ENCODE measurements at places on chromosomes 6 and 20. TPM values are rescaled to one million over a fixed set of nuclear protein-coding genes. Genes with fewer than 3 reads are reported as not detected.

GRCh38 chr20:31515775-31516107 lies 1.5 kb downstream of the HM13 start:
- no peak overlapping the region for H3K27ac ChIP-seq
- H3K4me1 ChIP-seq: peaks cover 4% of the 10 kb centered on the region
- no peaks in the 10 kb centered on the region for H3K36me3 ChIP-seq

HNF4A gene
- not detected for total RNA-seq

BMP7 gene
- total RNA-seq: 0.52 TPM

- no peak overlapping the region for H3K27ac ChIP-seq
- no peak for DNase-seq
- no peaks in the 10 kb centered on the region for H3K36me3 ChIP-seq
- H3K27me3 ChIP-seq: no peaks in the 10 kb centered on the region
- no peaks in the 10 kb centered on the region for H3K4me1 ChIP-seq
Measured at GRCh38 chr6:128595544-128595943, 75.1 kb upstream of the PTPRK start.

DNA sequence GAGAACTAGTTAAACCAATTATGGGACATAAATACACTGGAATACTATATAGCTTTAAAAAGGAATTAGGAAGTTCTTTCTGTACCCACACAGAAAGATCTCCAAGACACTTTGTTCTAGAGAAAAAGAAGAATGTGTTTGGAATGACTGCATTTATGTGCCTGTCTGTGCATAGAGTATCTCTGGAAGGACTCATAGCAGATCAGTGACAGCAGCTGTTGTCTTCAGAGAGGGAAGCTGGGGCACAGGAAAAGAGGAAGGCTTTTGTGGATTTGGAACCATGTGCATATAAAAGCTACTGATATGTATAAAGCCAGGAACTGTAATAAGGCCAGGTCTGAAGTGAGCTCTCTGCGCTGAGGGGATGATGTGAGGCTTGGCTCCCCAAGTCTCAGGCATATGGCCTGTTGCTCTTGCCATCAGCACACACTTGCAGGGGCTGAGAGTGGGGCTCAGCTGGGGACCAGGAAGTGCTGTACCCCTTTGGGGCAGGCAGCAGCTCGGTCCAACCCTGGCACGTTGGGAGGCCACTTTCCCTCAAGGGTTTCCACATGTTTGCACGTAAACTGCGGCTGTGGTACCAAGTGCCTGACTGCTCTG lies 31.8 kb upstream of the CCDC167 start:
- DNase-seq: no peak
- no peaks in the 10 kb centered on the region for H3K4me1 ChIP-seq
- no peak overlapping the region for H3K27ac ChIP-seq
- no peaks in the 10 kb centered on the region for H3K36me3 ChIP-seq
- no peak overlapping the region for H3K4me3 ChIP-seq

DNA sequence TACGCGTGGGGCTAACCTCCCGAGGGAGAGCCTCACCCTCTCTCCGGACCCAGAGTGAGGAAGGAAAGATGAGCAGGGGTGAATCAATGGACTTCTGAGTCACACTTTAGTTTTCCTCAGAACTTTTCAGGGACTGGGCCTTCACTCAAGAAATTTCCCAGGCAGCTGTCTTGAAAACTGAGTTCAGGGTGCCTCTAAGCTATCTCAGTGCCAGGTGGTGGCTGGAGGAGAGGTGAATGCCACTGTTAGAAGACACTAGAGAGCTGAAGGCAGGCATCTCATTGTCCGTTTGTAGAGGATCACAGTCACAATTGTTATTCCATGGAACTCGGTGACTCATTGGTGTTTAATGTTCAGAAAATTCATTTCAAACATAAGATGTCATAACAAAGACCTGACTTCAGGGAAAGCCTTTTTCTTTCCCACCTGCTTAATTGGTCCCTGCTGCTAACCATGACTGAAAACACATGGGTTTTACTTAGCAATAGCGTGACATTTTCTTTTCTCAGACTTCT lies 5.3 kb upstream of the SERPINB6 start:
- DNase-seq: no peak
- no peak overlapping the region for H3K27ac ChIP-seq
- no peaks in the 10 kb centered on the region for H3K27me3 ChIP-seq
- no peak overlapping the region for H3K4me3 ChIP-seq
- H3K36me3 ChIP-seq: no peaks in the 10 kb centered on the region

DNA sequence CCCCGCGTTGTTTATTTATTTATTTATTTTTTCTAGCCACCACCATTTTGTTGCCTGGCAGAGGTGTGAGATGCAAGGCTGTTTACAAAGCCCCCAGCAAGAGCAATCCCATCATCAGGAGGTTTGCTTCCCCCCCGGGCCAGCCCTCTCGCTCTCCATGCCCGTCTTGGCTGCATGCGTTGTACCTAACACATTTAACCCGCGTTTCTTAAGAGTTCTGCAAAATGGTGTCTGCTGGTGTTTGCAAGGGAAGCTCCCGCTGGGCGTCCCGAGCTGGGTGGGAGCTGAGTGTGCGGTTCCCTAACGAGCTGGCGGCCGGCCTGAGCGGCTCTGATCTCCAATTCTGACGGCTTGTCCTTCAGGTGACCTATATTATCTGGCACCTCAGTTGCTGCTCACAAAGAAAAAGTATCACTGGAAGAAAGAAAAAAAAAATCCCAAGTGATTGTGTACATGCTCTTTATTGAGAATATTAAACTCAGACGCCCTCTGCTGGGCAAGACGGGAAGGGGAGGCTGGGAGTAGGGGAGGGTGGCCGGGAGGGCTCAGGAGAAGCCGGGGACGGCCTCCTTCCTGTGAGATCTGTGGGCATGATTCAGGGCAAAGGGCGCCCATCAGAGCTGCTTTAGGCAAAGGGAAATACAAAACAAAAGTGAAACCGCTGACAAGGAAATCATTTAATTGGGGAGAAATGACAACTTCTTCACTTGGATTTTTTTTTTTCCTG lies 154.8 kb downstream of the BCAS1 start:
- DNase-seq: peak; percentile 97
- H3K36me3 ChIP-seq: no peaks in the 10 kb centered on the region
- H3K27ac ChIP-seq: peak overlapping the region; percentile 52
- H3K4me1 ChIP-seq: no peaks in the 10 kb centered on the region
- H3K4me3 ChIP-seq: peak overlapping the region; percentile 20

GRCh38 chr6:40302856-40303454 lies 284.2 kb downstream of the LRFN2 start:
- H3K27me3 ChIP-seq: no peaks in the 10 kb centered on the region
- no peak overlapping the region for H3K27ac ChIP-seq
- no peaks in the 10 kb centered on the region for H3K4me1 ChIP-seq
- DNase-seq: no peak
- no peaks in the 10 kb centered on the region for H3K36me3 ChIP-seq
- H3K4me3 ChIP-seq: no peak overlapping the region

EGFL8 gene
- 20.7 TPM for total RNA-seq

NR2E1 gene
- not detected for total RNA-seq

DNA sequence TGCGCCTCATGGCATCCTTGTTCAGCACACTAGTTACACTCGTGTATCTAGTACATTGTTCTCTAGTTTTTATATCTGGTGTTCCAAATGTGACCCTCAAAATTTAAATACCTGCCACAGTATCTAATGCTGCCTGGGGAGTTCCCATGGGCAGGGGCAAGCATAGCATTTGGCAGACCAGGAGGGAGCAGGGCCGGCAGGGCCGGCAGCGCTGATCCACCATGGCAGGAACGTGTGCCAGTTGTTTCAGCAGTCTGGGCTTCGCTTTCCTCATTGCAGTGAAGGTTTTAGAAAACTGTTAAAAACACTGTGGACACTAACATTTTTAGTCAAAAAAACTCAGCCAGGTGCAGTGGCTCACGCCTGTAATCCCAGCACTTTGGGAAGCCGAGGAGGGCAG lies 19.2 kb downstream of the NANP start:
- no peak overlapping the region for H3K4me3 ChIP-seq
- H3K4me1 ChIP-seq: no peaks in the 10 kb centered on the region
- no peak for DNase-seq
- H3K27ac ChIP-seq: no peak overlapping the region
- H3K27me3 ChIP-seq: no peaks in the 10 kb centered on the region

GRCh38 chr6:15602154-15602553 lies 60.7 kb downstream of the DTNBP1 start:
- peaks cover 4% of the 10 kb centered on the region for H3K36me3 ChIP-seq
- H3K4me1 ChIP-seq: no peaks in the 10 kb centered on the region
- DNase-seq: no peak
- H3K27me3 ChIP-seq: no peaks in the 10 kb centered on the region

DNA sequence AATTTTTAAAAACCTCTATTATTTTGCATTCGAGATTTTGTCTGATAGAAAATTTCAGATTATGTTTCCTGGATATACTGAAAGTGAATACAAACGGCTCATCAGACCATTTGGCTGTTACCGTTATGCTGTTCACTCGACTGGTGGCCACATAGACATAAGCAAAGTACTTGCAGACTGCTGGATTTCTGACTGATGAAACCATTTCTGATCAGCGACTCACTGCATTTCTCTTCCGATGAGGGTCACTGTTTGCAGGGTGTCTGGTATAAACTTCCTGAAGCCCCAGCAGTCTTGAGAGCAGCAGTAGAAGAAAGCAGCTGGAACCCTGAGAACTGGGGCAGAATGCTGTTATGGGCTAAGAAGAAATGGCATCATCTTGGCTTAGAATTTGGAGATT lies 17.7 kb downstream of the SNX9 start:
- H3K27me3 ChIP-seq: no peaks in the 10 kb centered on the region
- H3K4me3 ChIP-seq: no peak overlapping the region
- peaks cover 14% of the 10 kb centered on the region for H3K4me1 ChIP-seq
- DNase-seq: no peak

- peaks cover 30% of the 10 kb centered on the region for H3K36me3 ChIP-seq
- H3K4me3 ChIP-seq: no peak overlapping the region
- peak overlapping the region; percentile 84 for H3K27ac ChIP-seq
- no peak for DNase-seq
- H3K27me3 ChIP-seq: no peaks in the 10 kb centered on the region
Measured at GRCh38 chr20:10640897-10641296, 32.9 kb downstream of the JAG1 start.

GRCh38 chr6:119314885-119315272 lies 34.7 kb downstream of the MAN1A1 start:
- no peaks in the 10 kb centered on the region for H3K4me1 ChIP-seq
- no peaks in the 10 kb centered on the region for H3K27me3 ChIP-seq

DNA sequence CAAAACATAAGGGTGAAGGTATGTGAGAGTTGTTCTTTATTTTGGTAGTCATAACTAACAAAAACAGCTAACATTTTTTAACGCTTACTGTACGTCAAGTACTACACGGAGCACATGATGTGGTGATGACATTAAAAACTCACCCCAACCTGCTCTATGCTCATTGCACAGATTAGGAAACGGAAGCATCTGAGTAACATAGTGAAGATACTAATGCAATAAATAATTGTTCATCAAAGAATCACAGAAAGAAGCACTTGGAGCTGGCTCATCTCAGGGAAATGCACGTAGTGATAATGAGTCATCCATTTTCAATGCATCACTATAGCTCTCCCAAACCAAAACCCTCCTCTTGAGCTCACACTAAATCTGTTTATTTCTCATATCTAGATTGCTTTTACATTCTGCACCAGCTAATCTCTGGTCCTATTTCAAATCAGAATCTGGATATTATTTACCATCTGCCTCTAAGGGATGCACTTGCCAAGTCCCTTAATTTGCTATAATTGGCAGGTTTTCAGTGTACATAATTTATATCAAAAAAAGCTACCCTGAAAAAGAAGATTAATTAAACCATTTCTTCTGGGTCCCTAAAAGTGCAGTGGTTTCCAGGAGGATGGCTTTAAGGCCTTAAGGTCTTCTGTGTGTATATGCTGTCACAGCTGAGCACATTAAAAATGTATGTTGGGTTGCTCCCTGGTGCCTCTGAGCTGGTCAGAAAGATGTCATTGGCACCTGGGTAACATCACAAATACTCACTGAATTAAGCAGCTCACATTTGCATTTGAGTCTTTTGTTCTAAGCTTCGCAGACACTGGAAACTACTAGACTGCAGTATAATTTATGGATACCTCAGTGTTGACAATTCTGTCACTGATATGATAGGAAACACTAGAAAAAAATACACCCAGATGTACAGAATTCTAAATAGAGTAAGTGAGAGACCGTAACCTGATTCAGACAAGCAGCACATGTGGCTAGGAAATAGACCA lies 677.4 kb upstream of the CITED2 start:
- H3K36me3 ChIP-seq: no peaks in the 10 kb centered on the region
- peaks cover 3% of the 10 kb centered on the region for H3K4me1 ChIP-seq
- no peak for DNase-seq
- H3K27me3 ChIP-seq: no peaks in the 10 kb centered on the region
- no peak overlapping the region for H3K27ac ChIP-seq

DNA sequence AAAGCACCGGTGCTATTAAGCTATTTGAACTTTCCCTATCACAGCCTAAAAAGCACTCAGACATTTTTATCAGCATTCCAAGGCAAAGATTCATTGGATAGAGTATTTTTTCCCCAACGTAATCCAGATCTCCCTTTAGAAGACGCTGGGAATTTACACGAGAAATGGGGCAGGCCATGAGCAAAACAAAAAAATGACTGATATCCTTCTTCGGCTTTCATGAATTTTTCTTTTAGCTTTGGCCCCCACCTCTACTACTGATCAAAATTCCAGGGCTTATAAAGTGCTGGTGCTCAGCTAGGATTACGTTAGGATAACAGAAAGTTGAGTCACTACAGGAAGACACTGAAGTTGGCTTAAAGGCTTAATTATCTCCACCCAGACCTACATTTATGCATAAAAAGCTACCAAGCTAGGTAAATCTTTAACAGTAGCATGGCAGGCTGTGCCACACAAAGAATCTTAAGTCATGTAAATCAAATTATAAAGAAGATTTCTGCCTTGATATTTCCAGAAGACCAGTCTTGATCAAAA lies 418.5 kb upstream of the BTBD3 start:
- H3K4me1 ChIP-seq: no peaks in the 10 kb centered on the region
- no peak for DNase-seq
- H3K27me3 ChIP-seq: no peaks in the 10 kb centered on the region
- no peak overlapping the region for H3K4me3 ChIP-seq

DNA sequence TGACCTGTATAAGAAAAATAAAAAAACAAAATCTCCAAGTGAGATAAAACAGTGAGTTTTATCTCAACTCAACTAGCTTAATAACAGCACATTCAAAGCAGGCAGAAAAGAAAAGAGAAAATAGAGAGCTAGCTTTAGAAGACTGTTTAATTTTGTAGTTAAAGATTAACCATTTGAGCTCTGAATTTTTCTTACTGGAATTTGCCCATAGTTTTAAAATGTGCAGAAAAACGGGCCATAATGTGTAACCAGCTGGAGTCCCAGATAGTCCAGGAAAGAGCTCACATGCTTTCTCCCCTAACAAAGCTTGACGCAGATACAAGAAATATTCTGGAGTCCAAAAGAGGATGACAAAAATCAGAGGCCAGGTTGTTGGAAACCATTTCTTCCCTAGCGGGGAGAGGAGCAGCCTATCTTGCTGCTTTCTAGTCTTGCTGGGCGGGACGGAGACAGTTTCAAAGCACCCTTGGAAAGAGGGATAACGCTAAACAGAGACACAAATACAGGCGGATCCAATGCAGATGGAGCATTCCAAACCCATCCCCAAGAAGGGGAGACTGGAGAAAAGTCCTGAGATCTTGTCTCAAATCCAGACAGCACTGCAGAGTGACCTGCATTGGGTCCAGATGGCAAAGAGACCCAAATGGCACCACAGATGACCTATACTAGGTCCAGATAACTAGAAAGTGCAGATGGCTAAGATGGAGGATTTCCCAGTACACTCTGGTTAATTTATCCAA lies 16.1 kb downstream of the TTK start:
- no peak overlapping the region for H3K4me3 ChIP-seq
- no peak for DNase-seq
- no peaks in the 10 kb centered on the region for H3K27me3 ChIP-seq
